Stimulated activated CD4-positive, alpha-beta T cell treated with anti-CD3 and anti-CD28 coated beads, Interleukin-4, amount 100 ng/mL, for 24 hours (primary cell): ENCODE measurements at places on chromosomes 5 and 9.

DNA sequence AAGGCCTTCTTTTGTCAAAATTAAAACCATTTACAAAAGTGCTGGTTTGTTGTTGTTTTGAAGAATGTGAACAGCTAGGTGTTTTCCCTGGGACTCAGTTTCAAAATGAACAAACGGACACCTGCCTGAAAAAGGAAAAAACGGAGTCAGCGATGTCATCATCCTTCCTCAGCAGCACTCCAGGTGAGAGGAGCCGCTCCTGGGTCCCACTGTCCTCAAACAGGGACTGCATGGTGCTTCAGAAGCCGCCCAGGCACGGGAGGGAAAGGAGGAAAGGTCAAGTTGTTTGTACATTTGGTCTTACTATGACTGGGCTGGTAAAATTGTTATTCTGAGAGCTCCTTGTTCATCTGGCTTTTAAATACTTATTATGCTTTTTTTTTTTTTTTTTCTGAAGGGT lies 69.0 kb upstream of the ZSWIM6 start:
- no peak for DNase-seq

- no peak for DNase-seq
These were observed 81.5 kb downstream of the WNK2 start for GRCh38 chr9:93265301-93265971.

DNA sequence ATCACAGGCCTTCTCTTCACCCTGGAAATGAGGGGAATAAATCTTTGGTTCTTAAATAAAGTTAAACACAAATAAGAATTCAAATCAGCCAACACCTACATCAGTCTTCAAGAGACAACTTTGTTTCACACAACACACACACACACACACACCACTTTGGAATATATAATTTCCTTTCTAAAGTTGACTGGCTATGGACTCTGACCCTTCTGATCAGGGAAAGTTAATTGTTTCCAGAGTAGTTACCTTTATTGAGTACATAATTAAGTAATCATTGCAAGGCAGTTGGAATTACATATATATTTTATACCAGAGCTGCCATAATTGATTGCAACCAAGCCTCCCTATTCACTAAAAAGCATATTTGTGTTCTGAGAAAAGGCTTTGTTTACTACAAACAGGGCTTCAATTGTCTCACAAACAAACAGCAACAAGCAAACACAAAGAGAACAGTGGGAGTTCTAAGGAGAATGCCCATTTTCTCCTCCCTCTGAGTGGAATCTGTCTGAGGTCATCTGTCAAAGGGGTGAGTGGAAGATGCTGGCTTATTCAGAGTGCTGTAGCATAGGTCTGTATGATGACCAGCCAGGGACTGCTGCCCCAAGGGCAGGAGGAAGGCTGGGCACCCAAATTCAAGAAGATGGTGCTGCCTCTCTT lies 136.6 kb downstream of the SEMA6A start:
- no peak for DNase-seq

DNA sequence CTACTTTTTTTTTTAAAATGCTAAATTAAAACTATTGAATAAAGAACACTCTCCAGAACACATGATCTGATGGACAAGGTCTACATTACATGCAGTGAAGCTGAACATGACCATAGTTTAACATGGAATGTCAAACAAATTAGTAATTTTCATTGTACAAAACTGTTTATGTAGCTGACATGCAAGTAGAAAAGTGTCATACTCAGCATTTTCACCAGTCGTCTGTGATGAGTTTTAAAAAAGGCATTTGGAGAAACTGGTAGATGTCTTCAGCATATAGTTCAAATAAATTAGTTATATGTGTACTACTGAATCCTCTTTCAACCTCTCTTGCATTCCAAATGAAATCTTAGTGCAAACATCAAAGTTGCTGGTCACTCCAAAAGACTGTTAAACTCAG lies 301.9 kb downstream of the FER start:
- DNase-seq: no peak

DNA sequence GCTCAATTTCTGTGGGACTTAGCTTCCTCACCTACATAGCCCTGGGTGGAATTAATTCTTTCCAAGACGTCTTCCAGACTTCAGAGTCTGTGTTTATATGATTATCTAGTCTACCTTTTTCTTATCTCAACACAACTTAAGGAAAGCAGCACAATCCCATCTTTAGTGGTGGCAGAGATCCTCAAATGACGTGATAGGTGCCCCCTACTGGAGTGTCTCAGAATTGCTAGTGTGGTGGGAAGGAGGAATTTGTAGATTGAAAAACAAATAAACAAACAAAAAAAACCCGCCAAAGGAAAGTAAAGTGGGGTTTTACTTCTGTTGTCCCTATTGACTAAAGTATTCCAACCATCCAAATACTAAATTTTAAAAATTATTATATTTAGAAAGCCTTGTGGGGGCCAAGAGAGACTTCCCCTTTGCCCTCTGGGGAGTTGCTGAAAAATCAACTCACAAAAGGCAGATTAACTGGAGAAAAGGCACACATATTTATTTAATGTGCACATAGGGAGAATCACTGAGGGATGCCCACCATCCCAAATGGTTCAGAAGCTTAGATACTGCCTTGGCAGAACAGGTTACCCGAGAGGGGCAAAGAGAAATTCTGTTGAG lies 283.3 kb downstream of the TMEM167A start:
- DNase-seq: peak; percentile 54
